Vagina (tissue), 2 donors: ENCODE measurements at places on chromosomes 7 and 10.

GRCh38 chr7:131218727-131219128 is 108.9 kb upstream of the MKLN1 start:
- peak overlapping the region; percentile 51 for H3K27ac ChIP-seq
- no peaks in the 10 kb centered on the region for H3K27me3 ChIP-seq
- no peaks in the 10 kb centered on the region for H3K36me3 ChIP-seq

- no peaks in the 10 kb centered on the region for H3K36me3 ChIP-seq
- no peak overlapping the region for H3K27ac ChIP-seq
- no peaks in the 10 kb centered on the region for H3K27me3 ChIP-seq
Measured at GRCh38 chr10:29096303-29096824, 192.5 kb upstream of the LYZL1 start.

DNA sequence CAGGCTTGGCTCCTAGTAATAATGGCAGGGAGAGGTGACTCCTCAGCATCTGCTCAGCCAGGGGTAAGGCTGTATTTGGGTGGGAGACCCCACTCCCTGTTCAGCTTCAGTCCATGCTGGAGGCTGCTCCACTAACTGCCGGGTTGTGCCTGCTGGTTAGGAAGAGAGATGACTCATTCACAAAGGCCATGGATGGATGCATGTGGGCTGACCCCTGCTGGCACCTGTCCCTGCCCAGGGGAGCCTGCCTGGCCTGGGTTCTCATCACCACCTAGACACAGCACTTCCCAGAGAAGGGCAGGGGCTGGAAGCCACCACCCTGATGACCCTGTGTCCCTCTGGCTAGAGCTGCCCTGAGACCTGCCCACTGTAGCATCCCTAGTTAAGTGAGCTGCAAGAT is 59.0 kb downstream of the VSTM4 start:
- DNase-seq = no peak
- no peaks in the 10 kb centered on the region for H3K27me3 ChIP-seq

- H3K4me1 ChIP-seq = peaks cover 40% of the 10 kb centered on the region
- no peaks in the 10 kb centered on the region for H3K27me3 ChIP-seq
- no peak overlapping the region for H3K4me3 ChIP-seq
- no peak overlapping the region for H3K27ac ChIP-seq
Measured at GRCh38 chr10:73892310-73893030, 18.1 kb upstream of the CAMK2G start.

DNA sequence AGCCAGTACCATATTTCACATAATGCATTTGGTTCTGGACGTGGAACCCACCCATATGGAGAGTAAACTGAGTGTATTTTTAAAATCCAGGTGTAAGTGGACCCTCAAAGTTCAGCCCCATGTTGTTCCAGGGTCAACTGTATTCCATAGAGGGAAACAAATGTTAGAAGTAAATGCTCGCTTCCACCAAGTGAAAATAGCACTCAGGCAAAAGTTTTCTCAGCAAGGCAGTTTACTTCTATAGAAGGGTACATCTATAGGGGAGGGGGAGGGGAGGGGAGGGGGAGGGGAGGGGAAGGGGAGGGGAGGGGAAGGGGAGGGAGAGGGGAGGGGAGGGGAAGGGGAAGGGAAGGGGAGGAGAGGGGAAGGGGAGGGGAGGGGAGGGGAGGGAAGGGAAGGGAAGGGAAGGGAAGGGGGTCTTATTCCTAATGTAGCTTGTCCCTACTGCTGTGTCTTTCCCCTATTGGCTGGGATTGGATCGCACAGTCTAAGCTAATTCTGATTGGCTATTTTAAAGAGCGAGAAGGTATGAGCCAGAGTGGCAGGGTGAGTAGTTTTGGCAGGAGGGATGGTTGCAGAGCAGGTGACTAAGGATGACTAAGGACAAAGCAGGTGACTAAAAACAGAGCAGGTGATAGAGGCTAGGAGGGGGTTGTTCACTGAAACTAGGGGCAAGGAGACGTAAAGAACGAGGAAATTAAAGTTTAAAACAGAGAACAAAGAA is 29.1 kb downstream of the GARIN1A start:
- no peaks in the 10 kb centered on the region for H3K36me3 ChIP-seq
- H3K27ac ChIP-seq = no peak overlapping the region
- peaks cover 8% of the 10 kb centered on the region for H3K4me1 ChIP-seq

GRCh38 chr7:106618480-106618879 is 42.5 kb downstream of the CCDC71L start:
- H3K27ac ChIP-seq = no peak overlapping the region
- peaks cover 10% of the 10 kb centered on the region for H3K4me1 ChIP-seq
- no peaks in the 10 kb centered on the region for H3K36me3 ChIP-seq
- DNase-seq = no peak

DNA sequence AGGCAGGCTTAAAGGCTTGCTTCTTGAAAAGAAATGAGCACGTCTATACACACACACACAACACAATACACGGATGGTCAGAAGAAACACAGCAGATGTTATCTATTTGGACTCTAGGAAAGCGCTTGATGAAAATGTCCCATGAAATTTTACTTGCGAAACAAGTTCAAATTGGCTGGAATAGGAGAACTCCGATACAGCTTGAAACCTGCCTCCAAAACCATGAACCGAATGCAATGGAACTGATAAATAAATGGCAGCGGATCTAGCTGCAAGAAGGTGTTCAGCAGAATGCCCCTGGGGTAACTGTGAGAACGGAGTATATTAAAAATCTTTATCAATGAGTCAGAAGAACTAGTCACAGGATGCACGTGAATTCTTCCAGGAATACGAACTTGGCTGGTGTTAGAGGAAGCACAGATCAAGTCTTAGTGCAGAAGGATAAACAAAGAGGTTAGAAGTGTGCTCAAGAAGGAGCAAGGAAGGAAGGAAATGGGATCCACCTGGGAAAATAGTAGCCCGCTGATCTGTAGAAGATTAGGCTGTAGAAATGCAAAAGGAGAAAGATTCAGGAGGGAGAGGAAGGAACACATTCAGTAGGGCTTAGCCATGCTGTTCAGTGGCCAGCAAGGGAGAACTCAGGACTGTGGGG is 142.0 kb upstream of the PRKCQ start:
- no peak for DNase-seq
- H3K4me3 ChIP-seq = no peak overlapping the region
- peaks cover 14% of the 10 kb centered on the region for H3K4me1 ChIP-seq
- H3K27me3 ChIP-seq = no peaks in the 10 kb centered on the region
- peak overlapping the region; percentile 74 for H3K27ac ChIP-seq

GRCh38 chr7:151482883-151483710 is 36.6 kb downstream of the RHEB start:
- no peak overlapping the region for H3K27ac ChIP-seq
- no peak for DNase-seq
- H3K27me3 ChIP-seq = no peaks in the 10 kb centered on the region
- peaks cover 20% of the 10 kb centered on the region for H3K4me1 ChIP-seq

DNA sequence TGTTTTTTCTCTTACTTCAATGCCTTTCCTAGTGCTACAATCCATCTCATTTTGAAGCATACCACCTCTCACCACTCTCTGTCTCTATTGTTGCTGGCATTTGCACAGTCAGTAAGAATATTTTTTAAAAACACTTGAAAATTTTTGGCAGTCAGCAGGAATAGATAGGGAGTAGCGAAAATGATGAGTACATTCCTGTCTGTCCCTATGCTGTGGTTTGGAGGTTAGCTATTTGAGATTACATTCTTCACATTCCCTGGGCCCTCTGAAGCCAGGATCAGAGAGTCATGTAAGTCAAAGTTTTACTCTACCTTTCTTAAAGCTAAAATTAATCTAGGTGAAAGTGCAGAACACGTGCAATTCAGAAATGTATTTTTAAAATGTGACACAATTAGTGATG is 53.0 kb upstream of the MAGI2 start:
- H3K4me1 ChIP-seq = no peaks in the 10 kb centered on the region
- H3K4me3 ChIP-seq = no peak overlapping the region
- H3K27ac ChIP-seq = no peak overlapping the region

- no peak overlapping the region for H3K27ac ChIP-seq
- H3K4me3 ChIP-seq = no peak overlapping the region
- H3K27me3 ChIP-seq = no peaks in the 10 kb centered on the region
- DNase-seq = no peak
Measured at GRCh38 chr7:155560196-155560885, 14.0 kb upstream of the CNPY1 start.

GRCh38 chr7:137992550-137993394 is 9.1 kb downstream of the CREB3L2 start:
- peak overlapping the region; percentile 57 for H3K27ac ChIP-seq
- H3K4me1 ChIP-seq = peaks cover 86% of the 10 kb centered on the region
- H3K36me3 ChIP-seq = no peaks in the 10 kb centered on the region
- no peak for DNase-seq
- H3K4me3 ChIP-seq = no peak overlapping the region

DNA sequence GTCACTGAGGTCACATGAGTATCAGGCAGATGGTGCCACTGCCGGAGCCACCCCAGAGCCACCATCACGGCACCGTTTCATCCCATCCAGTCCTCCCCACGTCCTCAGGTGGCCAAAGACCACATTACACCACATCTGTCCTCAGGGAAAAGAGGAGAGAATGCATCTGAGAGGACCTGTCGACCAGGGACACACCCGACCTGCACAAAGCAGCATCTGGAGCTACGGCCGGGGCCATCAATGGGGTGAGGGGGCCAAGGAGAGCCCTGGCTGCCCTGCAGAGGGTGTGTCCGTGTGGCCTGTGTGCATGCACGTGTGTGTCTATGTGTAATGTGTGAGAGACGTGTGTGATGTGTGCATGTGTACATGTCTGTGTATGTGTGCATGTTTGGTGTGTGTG is 480.6 kb downstream of the DNAJB6 start:
- H3K27ac ChIP-seq = no peak overlapping the region
- no peaks in the 10 kb centered on the region for H3K27me3 ChIP-seq
- no peaks in the 10 kb centered on the region for H3K4me1 ChIP-seq

GRCh38 chr10:57706576-57707299 is 561.0 kb downstream of the IPMK start:
- H3K36me3 ChIP-seq = no peaks in the 10 kb centered on the region
- no peak overlapping the region for H3K27ac ChIP-seq
- H3K4me1 ChIP-seq = no peaks in the 10 kb centered on the region
- H3K4me3 ChIP-seq = no peak overlapping the region

GRCh38 chr7:21412957-21413356 is 14.9 kb upstream of the SP4 start:
- no peaks in the 10 kb centered on the region for H3K4me1 ChIP-seq
- no peak for DNase-seq
- H3K36me3 ChIP-seq = no peaks in the 10 kb centered on the region
- H3K27ac ChIP-seq = no peak overlapping the region
- no peaks in the 10 kb centered on the region for H3K27me3 ChIP-seq

GRCh38 chr10:53846809-53847208 is 954.2 kb downstream of the PCDH15 start:
- no peaks in the 10 kb centered on the region for H3K27me3 ChIP-seq
- DNase-seq = no peak
- no peak overlapping the region for H3K27ac ChIP-seq
- no peaks in the 10 kb centered on the region for H3K36me3 ChIP-seq
- no peak overlapping the region for H3K4me3 ChIP-seq
- H3K4me1 ChIP-seq = no peaks in the 10 kb centered on the region

DNA sequence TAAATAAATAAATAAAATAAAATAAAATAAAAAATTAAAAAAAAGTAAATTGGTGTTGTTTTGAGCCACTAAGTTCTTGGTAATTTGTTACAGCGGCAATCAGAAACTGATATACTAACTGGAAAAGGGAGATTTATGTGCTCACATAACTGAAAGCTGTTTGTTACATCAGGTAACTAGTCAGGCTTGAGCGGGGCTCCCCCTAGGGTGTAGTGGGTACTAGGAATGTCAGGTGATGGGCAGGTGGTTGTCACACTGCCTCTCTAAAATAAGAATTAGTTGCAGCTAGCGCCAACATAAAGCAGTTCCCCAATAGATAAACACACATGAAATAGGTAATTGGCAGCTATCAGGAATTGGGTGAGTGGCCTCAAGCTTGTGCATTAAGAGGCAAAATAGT is 1336.9 kb downstream of the XPNPEP1 start:
- H3K4me1 ChIP-seq = no peaks in the 10 kb centered on the region
- H3K36me3 ChIP-seq = no peaks in the 10 kb centered on the region
- DNase-seq = no peak

- H3K4me1 ChIP-seq = peaks cover 10% of the 10 kb centered on the region
- no peak overlapping the region for H3K4me3 ChIP-seq
- no peak for DNase-seq
- H3K36me3 ChIP-seq = no peaks in the 10 kb centered on the region
Measured at GRCh38 chr10:3222626-3223025, 50.0 kb upstream of the PITRM1 start.

- no peaks in the 10 kb centered on the region for H3K27me3 ChIP-seq
- H3K36me3 ChIP-seq = no peaks in the 10 kb centered on the region
- no peak overlapping the region for H3K27ac ChIP-seq
- no peaks in the 10 kb centered on the region for H3K4me1 ChIP-seq
Measured at GRCh38 chr7:7582596-7582995, 15.9 kb downstream of the MIOS start.

GRCh38 chr7:46209611-46210388 is 288.7 kb upstream of the IGFBP3 start:
- no peak overlapping the region for H3K4me3 ChIP-seq
- no peaks in the 10 kb centered on the region for H3K4me1 ChIP-seq
- no peak overlapping the region for H3K27ac ChIP-seq
- H3K27me3 ChIP-seq = no peaks in the 10 kb centered on the region
- no peaks in the 10 kb centered on the region for H3K36me3 ChIP-seq
- peak; percentile 64 for DNase-seq

DNA sequence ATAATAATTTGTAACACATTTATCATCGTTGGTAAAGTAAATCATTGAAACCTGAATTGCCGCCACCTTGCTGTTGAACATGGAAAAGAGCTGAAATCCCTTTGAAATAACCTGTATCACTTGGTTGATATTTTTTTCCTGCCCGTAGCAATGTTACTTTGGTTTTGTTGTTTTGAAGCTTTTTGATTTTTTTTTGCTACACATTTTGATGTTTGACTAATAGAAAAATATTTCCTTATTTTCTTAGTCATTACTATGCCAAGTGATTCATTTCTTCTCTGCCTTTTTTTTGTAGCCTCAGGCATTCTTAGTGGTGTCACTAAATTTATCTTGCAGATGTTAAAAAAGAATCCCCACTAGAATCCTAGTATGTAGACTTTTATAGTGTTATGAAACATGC is 235.1 kb upstream of the MEOX2 start:
- no peak for DNase-seq
- H3K4me3 ChIP-seq = no peak overlapping the region
- no peaks in the 10 kb centered on the region for H3K27me3 ChIP-seq
- no peaks in the 10 kb centered on the region for H3K36me3 ChIP-seq
- no peak overlapping the region for H3K27ac ChIP-seq
- H3K4me1 ChIP-seq = peaks cover 6% of the 10 kb centered on the region

GRCh38 chr10:58479045-58479444 is 33.6 kb upstream of the BICC1 start:
- no peak for DNase-seq
- H3K36me3 ChIP-seq = no peaks in the 10 kb centered on the region
- no peak overlapping the region for H3K4me3 ChIP-seq
- H3K4me1 ChIP-seq = no peaks in the 10 kb centered on the region

DNA sequence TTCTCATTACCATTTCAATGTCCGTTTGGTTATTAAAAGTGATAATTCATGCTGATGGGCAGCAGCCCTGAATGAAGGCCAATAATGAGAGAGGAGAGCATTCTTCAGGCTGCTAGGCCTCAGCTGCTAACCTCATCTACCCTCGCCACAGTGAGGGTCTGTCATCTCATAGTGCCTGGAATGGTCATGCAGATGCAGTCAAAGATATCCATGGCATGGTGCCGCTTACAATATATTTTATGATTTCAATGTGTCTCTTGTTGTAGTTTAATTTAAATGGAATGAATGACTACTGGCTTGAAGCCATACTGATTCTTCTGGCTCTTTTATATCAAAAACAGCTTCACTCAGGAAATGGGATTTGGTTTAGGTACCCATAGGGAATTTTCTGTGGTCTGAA is 126.9 kb downstream of the SLC16A9 start:
- no peaks in the 10 kb centered on the region for H3K27me3 ChIP-seq
- peaks cover 48% of the 10 kb centered on the region for H3K4me1 ChIP-seq
- H3K36me3 ChIP-seq = no peaks in the 10 kb centered on the region
- H3K27ac ChIP-seq = no peak overlapping the region
